ENCODE measurements at places on chromosomes 13 and 19.

GRCh38 chr13:113171250-113172125 is 13.0 kb downstream of the PROZ start:
- peak; percentile 16 for DNase-seq

GRCh38 chr19:37988758-37989635 is 82.0 kb downstream of the SIPA1L3 start:
- no peak for DNase-seq

- no peak for DNase-seq
Observed at GRCh38 chr19:52391135-52391534, 6.5 kb upstream of the ZNF528 start.

DNA sequence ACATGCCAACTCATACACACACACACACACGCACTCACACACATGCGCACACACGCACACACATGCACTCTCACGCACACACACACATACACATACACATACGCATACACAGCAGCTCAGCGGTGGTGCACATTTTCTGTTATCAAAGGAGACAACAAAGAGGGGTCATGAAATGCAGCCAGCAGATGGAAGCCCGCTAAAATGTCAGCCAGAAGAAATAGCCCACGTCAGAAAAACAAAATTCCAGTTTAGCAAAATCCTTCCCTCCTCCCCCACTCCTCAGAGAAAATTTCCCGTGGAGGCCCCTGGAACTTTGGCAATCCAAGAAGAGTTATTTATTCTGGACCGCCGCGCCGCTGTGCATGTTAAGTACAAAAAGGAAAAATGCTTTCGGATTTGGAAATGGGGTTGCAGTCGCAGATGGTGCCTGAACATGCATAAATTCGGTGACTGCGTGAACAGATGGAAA is 114.6 kb upstream of the VSTM2B start:
- DNase-seq: no peak

DNA sequence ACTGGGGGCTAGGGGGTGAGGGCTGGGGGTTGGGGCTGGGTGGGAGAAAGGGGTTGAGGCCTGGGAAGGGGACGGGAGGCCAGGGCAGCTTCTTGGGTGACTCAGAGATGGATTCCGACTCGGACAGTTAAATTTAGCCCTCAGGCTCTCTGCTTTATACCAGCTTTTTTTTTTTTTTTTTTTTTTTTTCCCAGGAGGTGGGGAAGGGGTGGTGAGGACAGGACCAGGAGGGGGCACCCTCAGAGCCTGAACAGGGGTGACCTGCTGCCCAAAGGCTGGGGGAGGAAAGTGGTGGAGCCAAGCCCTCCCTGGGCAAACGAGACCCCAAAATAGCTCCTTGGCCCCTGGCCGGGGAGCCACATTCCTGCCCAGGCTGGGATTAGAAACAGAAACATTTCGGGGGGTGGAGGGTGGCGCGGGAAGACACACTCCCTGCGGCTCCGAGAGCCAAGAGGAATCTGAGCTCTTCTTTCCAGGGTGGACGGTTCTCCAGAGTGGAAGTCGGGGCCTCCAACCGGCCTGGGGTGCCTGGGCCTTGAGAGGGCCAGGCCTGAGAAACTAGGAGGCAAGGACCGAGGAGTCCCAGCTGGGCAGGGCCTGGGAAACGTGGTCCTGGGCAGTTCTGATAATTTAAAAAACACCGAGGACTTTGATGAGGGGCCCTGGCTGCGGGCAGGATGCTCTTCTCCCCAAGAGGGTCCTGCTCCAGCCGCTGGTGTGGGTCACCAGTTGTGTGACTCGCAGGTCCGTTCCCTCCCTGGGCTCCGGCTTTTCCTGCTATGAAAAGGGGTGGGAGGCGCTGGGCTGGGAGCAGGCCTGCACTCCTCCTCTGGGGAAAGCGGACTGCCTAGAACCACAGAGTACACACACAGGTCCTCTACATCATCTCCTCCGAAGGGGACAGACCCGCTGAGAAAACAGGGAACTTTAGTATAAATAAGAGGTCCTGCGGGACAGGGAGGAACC is 813 bp upstream of the DMPK start:
- DNase-seq: no peak

DNA sequence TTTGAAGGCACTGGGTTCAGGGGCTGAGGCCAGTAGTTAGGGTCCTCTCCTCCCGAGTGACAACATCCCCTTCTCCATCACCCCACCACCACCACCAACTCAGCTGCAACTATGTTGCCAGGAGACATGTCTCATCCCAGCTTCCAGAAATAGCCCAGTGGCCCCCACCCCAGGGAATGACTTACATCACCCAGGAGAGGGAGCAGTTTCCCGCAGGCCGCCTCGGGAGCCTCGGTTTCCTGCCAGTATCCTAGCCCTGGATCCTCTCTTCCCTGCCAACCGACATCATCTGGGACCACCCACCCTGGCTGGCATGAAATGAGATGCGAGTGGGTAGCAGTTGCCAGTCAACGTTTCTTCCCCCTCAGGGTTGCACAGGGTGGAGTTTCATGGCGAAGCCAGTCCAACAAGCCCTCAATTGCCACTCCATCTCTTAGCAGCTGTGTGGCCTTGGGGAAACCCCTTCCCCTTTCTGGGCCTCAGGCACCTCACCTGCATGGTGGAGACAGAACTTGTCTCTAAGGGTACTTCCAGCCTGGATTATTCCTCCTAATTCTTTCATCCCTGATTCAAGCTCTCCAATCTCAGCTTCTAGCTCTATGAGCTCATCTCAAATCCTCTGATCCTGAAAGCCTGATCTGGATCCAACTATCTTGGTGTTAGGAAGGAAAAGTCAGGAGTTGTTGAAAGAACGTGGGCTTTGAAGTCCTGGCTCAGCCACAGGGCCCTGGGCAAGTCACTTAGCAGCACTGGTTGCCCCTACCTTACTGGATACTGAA is 3.9 kb upstream of the GSK3A start:
- no peak for DNase-seq

Measured in inflammatory macrophage treated with lipopolysaccharide for 4 hours (primary cell).